ENCODE measurements at places on chromosomes 5 and 9.

- no peak for DNase-seq
Measured at GRCh38 chr5:159439002-159439401, 108.7 kb upstream of the IL12B start.

- no peak for DNase-seq
Measured at GRCh38 chr5:178209334-178210072, 5.2 kb downstream of the HNRNPAB start.

DNA sequence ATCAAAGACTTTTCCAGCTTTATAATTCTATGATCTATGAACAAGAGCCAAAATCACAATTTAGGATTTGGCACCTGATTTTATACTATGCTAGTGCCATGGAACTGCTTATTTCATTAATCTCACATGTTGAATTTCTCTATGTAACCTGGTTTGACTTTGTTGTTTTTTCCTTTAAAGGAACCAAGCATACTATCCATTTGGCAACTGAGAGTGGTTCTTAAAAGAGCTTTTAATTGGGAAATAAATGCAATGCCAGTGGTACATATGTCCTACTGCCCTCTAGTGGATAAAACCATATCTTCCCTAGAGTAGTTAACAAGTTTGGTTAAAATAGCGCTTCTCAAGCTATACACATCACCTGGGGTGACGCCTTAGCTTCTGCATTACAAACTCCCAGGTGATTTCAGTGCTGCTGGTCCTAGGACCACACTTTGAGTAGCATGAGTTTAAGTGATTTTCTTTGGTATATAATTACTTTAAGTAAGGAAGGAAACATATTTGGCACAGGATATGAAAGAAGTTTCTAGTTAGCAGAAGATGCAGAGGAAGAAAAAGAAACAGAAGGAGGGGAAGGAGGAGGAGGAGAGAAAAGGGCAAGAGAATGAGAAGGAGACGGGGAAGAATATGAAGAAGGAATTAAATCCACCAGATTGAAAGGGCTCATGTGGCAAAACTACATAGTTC lies 56.8 kb downstream of the FGF10 start:
- DNase-seq = peak; percentile 66

- peak; percentile 66 for DNase-seq
Measured at GRCh38 chr5:147965715-147966114, 59.4 kb upstream of the C5orf46 start.

- no peak for DNase-seq
Measured at GRCh38 chr5:137186759-137187461, 312.2 kb downstream of the SPOCK1 start.

- DNase-seq = no peak
Measured at GRCh38 chr5:36701085-36701698, 94.8 kb downstream of the SLC1A3 start.

- peak; percentile 77 for DNase-seq
Measured at GRCh38 chr9:137286975-137287383, 9.5 kb downstream of the TOR4A start.

GRCh38 chr5:150626853-150627276 lies 13.6 kb upstream of the SYNPO start:
- DNase-seq = peak; percentile 62

GRCh38 chr9:36625006-36625615 lies 52.4 kb downstream of the MELK start:
- peak; percentile 65 for DNase-seq

DNA sequence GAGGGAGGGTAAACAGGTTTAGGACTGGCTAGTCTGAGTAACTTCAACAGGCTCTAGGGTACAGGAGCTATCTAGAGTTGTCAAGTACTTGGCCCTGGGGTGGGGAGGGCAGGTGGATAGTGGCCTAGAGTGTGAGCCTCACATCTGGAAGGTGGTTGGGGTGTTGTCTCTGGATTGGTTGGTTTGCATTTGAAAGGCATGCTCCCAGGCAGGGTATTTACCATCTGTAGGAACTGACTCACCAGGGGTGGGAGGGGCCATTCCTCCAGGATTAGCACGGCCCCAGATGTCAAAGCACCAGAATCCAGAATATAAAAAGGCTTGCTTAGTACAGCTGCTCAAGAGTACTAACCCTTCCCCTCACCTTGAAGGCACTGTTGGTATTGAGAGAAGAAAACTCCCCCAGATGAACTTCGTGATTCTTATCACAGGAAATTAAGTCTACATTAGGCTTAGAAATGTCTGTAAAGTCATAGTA lies 193.3 kb downstream of the NTRK2 start:
- DNase-seq = peak; percentile 69

DNA sequence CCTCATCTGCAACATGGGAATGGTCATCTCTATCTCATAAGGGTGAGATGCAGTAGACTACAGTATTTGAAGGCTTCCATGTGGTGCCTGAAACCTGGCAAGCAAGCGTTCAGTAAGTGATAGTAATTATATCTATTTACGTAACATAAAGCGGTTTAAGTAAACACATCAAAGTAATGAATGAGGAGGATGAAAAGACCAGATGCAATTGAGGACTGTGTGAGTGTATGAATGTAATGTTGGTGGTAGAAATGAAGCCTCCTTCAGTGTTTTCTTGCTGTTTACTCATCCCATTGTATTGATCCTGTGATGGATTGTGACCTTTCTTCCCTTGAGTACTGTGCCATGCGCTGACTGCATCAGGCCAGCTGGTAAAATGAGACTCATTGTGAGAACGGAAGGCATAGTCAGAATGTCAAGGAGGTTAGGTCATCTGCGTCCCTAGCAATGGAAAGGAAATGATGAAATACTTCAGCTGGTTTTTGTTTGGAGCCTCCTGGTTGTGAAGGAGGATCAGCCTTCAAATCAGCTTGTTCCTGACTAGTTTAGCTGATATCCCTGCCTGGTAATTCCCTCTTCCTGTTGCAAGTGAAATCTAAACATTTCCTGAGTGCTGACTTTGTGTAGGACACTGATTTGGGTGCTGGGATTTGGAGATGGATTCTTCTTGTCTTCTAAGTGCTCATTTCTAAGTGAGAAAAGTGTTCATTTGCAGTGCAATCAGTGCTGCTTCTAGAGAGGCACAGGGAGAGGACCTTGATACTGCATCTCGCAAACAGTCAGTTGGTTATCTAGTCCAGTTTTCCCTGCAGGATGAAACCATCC lies 35.6 kb downstream of the TNFSF8 start:
- DNase-seq = peak; percentile 83

- peak; percentile 47 for DNase-seq
Measured at GRCh38 chr9:88077071-88077617, 61.1 kb downstream of the SPATA31C2 start.

DNA sequence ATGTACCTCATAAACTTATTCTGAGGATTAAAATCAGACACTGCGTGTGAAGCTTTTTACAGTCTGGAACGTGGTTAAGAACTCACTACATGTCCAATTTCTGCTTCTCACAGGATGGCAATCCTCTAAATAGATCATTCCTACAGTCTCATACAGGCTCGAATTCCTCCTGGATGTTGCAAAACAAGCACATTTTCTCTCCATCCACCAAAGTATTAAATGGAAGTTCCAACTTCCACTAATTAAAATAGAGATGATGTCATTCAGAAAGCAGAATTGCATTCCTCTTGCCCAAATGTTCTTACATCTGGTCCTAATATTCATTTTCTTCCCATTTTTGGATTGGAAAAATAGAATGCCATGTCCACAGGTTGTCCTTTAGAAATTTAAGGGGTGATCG lies 145.5 kb upstream of the PCA3 start:
- no peak for DNase-seq

DNA sequence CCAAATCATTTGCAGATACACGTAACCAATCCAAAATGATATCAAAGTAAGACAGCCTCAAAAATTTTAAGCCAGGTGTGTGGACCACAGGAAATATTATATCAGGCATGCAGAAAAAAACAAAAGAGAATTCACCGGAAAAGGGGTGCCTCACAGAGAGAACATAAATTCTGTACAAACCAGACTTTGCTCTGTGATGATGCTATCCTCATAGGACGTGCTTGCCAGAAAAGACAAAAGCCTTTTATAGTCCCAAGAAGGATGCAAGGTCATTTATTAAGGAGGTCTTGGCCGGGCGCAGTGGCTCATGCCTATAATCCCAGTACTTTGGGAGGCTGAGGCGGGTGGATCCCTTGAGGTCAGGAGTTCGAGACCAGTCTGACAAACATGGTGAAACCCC lies 16.8 kb upstream of the ATP6V1G1 start:
- no peak for DNase-seq

GRCh38 chr5:16427587-16427986 lies 38.0 kb downstream of the ZNF622 start:
- no peak for DNase-seq

DNA sequence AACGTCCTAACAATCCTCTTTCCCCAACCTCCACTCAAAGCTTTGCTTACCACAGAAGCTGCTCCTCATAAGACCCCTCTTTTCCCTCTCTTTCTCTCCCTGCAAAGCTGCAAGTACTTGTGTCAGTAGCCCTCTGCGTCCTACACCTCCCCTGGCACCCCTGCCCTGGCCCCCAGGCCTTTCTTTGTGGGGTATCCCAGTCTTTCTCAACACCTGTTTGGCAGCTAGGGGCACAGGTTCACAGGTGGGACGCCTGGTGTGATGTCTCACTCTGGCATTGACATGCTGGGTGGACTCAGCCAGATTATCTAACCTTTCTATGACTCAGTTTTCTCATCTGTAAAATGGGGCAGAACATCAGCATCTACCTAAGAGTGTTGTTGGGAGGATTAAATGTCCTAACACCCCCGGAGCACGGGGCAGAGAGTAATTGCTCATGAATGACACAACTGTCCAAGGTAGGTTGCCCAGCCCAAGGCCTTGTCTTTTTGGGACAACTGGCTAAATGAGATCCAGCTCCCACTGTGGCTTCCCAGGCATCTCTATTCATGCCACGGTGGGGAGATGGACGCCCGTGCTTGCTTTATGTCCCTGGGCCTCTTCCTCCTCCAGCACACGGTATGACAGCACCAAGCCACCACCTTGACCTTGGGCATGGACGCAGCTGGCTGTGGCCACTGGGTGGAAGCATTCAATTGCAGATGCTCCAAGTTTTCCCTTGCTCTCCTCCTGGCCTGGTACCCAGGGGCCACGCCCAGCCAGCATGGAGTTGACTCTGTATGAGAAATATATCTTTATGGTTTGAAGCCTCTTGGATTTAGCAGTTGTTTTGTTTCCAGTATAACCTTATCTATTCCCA lies 190.4 kb downstream of the RGS3 start:
- DNase-seq = no peak

DNA sequence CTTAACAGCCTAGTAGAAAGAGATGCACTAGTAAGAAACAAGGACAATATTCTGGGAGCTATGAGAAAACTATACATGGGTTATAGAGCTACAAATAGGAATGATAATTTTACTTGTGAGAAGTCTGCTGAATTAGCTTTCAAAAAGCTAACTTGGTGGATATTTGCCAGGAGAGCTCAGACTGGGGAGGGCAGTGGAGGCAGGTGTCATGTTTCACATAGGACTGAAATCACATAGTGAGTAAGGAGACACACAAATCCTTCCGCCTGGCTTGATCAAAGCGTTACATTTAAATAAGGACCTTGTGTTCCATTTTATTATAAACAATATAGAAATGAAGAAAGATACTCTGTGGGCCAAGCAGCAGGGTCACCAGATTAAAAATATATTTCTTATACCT lies 235.0 kb downstream of the ISL1 start:
- no peak for DNase-seq

DNA sequence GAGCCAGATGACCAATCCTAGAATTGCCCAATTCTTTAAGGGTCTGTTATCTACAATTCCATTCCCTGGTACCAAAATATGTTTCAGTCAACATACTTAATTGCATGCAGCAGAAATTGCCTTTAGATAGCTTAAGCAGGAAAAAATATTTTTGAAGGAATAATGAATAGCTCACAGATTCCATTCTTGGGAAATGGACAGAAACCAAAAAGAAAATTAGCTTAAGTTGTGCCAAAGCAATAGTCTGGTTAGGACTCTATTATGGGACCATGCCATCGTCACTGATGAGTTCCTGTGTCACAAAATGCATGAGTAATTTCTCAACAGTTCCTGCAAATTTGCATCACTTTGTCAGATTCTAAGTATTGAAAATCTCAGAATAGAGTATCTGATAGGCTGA lies 12.3 kb downstream of the ACTBL2 start:
- DNase-seq = no peak

DNA sequence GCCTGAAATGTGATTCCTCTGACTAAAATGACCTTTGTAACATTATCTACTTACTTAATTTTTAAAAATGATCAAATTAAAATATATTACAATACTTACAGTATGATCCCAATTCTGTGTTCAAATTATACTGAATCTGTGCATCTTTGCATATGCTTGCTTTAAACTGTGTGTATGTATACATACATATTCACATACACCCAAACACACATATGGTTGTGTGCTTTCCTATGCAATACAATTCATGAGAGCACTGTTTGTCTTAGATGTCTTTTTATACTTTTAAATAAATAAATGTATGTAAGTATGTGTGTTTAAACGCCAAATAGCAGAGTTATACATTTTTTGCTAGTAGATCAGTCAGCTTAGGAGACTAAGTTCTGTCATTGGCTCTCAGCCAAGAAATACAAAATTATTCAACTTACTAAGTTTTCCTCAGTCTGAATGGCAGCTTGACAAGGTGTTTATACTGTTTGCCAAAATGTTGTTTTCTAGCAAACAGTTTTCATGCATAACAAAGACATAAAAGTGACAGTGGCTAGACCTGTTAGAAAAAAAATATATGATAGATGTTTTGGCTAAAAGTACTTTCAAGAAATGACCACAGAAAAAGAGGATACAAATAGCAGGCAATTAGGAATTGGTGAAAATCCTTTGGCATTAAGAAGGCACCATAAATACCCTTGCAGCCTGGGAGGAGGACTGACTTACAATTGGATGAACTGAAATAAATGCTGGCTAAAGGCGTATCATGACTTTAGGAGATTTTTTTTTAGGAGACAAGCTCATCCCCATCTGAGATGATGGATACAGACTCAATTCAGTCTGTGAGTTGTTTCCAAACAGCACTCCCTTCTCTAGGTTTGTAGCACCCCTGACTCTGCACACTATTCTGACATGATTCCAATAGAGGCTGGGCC lies 7.9 kb downstream of the TICAM2 start:
- peak; percentile 23 for DNase-seq

DNA sequence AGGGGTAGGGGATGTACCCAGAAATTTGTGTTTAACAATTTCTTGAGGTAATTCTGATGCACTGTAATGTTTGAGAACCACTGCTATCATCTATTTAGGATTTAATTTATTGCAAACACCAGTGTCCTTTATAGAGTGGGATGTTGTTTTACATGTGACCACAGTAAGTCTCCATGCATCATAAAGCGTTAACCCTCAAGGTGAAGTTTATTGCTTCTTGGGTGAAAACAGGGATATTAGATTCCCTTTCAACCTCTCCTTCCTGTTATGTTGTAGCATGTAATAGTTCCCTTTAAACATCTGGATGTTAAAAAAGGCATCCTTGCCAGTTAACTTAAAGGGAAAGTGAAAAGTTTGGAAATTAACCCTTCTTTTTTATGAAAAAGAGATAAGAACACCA lies 35.8 kb upstream of the ATG10 start:
- DNase-seq = no peak

DNA sequence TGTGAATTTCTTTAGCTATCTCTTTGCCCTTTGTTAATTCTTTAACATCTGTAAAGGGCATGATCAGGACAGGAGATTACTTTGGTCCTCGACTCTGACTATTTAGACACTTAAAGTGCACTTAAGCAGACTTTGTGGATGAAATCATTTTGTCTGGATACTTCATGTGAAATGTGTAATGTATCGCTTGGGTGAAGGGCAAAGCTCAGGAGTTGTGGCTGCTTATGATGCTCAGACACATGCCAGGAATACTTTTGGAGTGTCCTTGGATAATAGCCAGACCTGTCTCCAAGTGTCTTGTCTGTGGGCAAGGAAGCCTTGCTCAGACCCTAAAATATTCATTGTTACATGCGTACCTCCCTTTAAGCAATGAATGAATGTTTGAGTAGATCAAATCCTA lies 87.8 kb downstream of the RAI14 start:
- peak; percentile 11 for DNase-seq

- peak; percentile 20 for DNase-seq
Measured at GRCh38 chr5:61964201-61964600, 341.8 kb upstream of the KIF2A start.

Measured in MCF 10A (cell line).